ENCODE measurements at places on chromosomes 5 and 9.

- no peak for DNase-seq
Observed at GRCh38 chr9:128153947-128154695, 4.9 kb downstream of the LCN2 start.

DNA sequence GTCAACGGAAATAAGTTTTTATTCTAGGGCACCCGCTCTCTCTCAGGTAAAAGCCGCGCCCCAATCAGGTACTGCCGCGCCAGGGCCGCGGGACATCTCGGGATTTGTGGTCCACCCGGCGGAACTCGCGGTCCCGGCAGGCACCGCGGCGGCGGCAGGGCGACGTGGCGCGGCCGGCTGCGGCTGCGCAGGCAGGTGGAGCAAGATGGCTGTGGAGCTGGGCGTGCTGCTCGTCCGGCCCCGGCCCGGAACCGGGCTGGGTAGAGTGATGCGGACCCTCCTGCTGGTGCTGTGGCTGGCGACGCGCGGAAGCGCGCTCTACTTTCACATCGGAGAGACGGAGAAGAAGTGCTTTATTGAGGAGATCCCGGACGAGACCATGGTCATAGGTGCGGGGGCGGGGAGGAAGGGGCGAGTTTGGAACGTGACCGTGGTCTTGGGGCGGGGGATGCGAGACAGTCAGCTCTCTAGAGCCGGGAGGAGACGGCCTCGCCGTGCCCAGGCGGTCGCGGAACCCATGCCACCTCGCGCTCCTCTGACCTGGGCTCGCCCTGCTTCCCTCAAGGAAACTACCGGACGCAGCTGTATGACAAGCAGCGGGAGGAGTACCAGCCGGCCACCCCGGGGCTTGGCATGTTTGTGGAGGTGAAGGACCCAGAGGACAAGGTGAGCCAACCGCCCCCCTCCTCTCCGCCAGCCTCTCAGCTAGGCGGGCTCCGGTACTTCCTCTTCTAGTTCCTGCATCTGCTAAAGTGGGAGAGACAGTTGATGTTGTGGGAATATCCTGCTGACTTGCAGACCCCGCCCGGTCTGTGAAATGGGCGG is at the start of gene TMED9:
TSS of gene TMED9 (plus strand) at position 194 of the 825 bp plus-strand sequence. CDS start at position 206, 12 bp downstream.
- DNase-seq: no peak

DNA sequence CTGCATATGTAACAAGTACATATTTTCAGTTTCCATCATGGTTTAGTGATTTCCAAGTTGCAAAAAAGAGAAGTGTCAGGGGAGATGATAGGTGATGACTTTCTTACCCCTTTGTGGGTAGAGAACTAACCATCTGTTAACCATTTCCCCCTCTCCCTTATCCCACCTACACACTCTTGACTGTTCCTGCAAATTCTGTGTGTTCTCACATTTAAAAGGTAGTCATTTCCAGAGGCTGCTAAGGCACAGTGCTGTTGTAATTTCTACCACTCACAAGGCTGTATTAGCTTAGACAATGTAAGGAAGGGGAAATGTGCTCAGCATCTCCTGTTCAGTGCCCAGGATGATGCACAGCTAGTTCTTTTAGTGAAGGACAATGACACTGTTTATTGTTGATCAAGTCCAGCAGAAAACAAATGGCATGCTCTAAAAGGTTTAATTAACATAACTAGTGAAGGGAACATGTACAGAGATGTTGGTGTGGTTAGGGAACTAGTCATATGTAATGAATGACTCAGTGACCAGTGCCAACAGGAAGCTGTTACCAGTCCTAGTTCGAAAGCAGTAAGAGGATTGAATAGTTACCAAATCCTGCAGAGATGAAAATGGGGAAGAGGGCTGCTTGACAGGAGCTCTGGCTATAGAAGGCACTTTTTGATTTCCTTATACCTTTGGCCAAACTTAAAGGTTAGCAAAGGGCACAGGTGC is 165.1 kb downstream of the PLK2 start:
- peak; percentile 13 for DNase-seq

DNA sequence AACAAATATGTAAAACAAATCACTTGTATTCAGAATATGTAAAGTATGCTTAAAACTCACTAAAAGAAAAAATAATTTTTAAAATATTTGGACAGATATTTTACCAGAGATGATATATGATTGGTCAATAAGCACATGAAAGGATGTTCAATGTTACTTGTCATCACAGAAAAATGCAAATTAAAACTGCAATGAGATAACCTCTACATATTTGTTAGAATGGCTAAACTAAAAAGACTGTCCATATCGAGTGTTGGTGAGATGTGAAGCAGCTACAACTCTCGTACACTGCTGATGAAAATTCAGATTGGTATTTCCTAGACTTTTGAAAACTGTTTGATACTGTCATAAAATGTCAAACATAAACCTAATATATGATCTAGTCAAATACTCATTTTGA is 685.1 kb downstream of the DTWD2 start:
- no peak for DNase-seq

DNA sequence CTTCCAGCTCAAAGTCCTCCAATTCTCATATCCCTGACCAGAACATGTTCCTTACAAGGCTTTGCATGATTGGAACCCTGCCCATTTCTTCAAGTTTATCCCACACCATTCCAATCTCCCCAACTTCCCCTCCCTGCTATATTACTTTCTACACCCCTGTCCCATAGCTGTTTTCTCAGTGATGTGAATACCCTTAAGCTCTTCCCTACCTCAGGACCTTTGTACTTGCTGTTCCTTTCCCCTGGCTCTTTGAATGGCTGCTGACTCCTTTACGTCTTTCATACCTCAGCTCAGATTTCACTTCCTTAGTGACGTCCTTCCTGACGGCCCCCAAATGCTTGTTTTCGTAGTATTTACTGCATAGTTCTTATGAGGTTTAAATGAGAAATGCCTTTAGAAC is 166.2 kb upstream of the ZNF462 start:
- no peak for DNase-seq

DNA sequence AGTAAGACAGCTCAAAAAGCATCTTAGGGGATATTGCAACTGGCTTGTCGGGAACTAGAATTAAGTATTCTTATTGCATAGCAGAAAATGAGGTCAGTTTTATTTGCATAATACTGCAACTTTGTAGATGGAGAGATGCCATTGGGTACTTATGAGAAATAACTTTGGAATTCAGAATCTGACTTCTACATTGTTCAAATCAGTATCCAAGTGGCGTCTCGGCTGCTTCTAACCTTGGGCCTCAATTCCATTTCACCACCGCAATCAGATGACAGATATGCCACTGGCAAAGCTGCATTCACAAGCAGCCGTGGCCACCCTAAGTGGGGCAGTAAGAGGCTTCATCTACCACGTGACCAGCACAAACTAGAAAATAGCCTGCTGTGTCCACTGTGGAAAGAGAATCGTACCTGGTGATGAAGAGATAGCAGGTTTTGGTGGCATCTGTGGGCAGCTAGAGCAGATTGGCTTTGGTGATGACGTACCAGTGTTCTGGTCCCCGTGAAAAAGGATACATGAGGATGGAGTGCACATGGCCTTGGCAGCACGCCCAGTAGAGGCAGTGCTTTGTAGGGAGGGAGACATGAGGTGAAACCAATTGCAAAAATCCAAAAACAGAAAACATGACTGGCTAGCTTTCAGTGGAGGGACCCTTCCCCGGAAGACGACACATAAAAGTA is 116.6 kb downstream of the KLHL3 start:
- DNase-seq: no peak

GRCh38 chr5:131277875-131278740 is 14.3 kb downstream of the CDC42SE2 start:
- no peak for DNase-seq
